ENCODE measurements at places on chromosomes 1 and 21.

GRCh38 chr1:31576201-31576669 is at the start of gene TINAGL1:
Gene TINAGL1, plus strand, starts transcription at chr1:31576515. Its CDS starts 634 bp downstream, at chr1:31577149.
- no peak for DNase-seq

DNA sequence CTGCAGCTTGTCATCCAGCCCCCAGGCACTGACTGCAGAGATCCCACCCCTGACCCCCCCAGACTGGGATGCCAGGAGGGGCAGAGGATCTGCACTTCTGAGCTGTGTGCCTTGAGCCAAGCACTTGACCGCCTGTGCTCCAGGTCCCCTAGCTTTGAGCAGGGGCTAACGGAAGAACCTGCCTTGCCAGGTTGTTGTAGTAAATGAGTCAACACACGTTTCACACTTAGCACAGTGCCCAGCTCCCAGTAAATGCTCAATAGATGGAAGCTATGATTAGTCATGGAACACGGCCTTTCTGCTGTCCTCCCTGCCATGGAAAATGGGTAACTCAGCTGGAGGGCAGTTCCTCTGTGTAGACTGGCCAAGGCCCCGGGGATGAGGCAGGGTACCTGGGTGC is 24.1 kb downstream of the IFFO2 start:
- no peak for DNase-seq

GRCh38 chr1:228110556-228110955 is 1.5 kb upstream of the MRPL55 start:
- no peak for DNase-seq

GRCh38 chr21:44462086-44462833 is 7.0 kb downstream of the LRRC3 start:
- DNase-seq, result no peak

- DNase-seq, result no peak
Observed at GRCh38 chr21:46112725-46113215, 14.9 kb downstream of the COL6A2 start.
